NCI-H2171 treated with DMSO at 0.1 percent for 48 hours (cell line): ENCODE measurements at places on chromosomes 12 and 14.

- DNase-seq, result peak; percentile 81
Measured at GRCh38 chr12:82359115-82359478, 768 bp downstream of the METTL25 start.

- DNase-seq, result no peak
Measured at GRCh38 chr12:83092606-83093005, 405.9 kb downstream of the TMTC2 start.

- DNase-seq, result no peak
Measured at GRCh38 chr14:92974541-92975345, 51.8 kb downstream of the CHGA start.

DNA sequence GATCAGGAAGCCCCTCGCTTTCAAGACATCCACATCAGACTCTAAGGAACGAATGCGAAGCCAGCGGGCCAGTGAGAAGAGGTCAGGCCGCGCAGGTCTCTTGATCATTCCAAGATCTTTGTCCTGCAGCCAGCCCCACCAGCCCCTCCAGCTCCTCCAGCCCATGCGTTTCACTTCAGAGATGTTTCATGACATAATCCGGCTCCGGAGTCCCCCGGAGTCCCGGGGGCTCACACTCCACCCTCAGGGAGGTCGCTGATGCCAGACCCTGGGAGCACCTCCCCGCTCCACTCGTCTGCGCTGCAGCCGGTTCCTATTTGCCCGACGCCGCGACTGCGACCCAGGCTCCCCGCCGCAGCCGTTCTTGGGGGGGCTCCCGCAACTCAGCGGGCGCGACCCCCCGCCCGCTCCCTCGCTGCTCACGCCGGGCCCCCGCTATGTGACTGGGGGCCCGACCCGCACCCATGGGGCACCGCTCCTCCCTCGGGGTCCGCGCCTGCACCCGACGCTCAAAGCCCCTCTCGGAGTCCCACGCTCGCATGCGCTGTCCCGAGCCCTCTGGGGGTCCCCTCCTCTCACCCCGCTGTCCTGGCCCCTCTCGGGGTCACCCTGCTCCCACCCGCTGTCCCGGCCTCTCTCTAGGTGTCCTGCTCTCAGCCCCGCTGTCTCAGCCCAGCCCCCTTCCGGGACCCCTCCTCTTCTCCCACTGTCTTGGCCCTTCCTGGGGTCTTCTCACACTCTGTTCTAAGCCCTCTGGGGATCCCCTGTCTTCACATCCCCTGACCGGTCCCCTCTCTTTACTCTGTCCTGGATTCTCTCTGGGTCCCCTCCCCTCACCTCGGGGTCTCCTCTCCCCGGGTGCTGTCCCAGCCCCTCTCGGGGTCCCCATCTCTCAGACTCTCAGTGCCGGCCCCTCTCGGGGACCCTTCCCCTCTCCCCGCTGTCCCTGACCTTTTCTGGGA is 1.1 kb downstream of the TAOK3 start:
- no peak for DNase-seq

DNA sequence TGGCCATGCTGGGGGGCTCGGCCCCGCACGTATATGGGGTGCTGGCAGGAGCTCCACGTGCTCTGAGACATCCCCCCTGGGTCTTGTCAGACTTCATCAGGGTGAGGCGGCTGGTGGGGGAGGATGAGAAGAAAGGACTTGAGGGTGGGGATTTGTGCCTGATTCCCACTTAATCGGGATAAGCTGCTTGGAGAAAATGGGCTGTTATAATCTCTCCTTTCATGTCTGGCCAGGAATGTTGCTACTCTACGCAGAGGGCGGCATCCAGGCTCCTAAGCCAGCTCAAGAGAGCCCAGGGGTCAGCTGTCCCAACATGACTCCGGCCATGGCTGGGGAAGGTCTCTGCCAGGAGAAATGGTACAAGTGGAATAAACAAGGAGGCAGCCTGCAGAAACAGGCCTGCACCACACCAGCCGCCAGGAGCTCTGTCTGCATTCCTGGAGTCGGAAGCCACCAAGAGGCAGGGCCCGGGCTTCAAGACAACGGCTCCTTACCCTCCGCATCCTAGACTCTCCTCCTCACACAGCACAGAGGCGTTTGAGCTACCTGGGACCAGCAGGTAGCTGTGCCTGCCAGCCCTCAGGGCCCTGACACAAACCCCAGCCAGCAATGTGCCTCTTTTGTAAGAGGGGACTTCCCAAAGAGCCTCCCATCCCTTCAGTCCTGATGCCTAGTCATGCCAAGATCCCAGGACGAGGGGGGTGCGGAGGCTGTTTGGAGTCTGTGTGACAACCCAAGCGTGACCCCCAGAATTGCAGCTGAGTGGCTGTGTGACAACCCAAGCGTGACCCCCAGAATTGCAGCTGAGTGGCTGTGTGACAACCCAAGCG is 195.8 kb upstream of the DIO3 start:
- no peak for DNase-seq
